ENCODE measurements at places on chromosomes 7 and 10.

- no peaks in the 10 kb centered on the region for H3K36me3 ChIP-seq
- H3K4me1 ChIP-seq, result no peaks in the 10 kb centered on the region
- H3K27me3 ChIP-seq, result no peaks in the 10 kb centered on the region
- DNase-seq, result no peak
These were observed 347.8 kb downstream of the IPMK start for GRCh38 chr10:57919864-57920263.

- H3K36me3 ChIP-seq, result no peaks in the 10 kb centered on the region
- no peaks in the 10 kb centered on the region for H3K4me1 ChIP-seq
- H3K27ac ChIP-seq, result no peak overlapping the region
- no peaks in the 10 kb centered on the region for H3K27me3 ChIP-seq
- DNase-seq, result no peak
- no peak overlapping the region for H3K4me3 ChIP-seq
These were observed 157.3 kb downstream of the PCLO start for GRCh38 chr7:83005410-83005809.

- H3K27ac ChIP-seq, result no peak overlapping the region
- no peak for DNase-seq
- peaks cover 4% of the 10 kb centered on the region for H3K4me1 ChIP-seq
- no peak overlapping the region for H3K4me3 ChIP-seq
- no peaks in the 10 kb centered on the region for H3K27me3 ChIP-seq
- H3K36me3 ChIP-seq, result no peaks in the 10 kb centered on the region
These were observed 15.7 kb downstream of the SEPTIN7 start for GRCh38 chr7:35816514-35816913.

- no peaks in the 10 kb centered on the region for H3K4me1 ChIP-seq
- peaks cover 6% of the 10 kb centered on the region for H3K27me3 ChIP-seq
- DNase-seq, result no peak
- H3K36me3 ChIP-seq, result no peaks in the 10 kb centered on the region
- no peak overlapping the region for H3K4me3 ChIP-seq
These were observed 66.4 kb downstream of the TRUB1 start for GRCh38 chr10:115004236-115004862.

DNA sequence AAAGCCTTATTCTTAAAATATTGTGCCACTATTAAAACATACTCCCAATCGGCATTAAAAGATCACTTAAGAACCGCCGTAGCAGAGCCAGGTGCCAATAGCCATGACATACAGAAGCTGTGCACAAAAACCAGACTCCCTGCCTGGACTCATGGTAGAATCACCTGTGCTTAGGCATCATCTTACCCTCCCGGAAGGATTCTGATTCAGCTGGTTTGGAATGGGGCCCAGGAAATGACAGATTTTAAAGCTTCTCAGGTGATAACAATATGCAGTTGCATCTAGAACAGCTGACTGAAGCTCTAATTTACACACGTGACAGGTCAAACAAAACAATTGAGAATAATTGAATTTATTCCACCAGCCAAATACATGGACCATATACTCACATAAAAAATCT lies 10.7 kb downstream of the A1CF start:
- H3K27ac ChIP-seq, result no peak overlapping the region
- no peaks in the 10 kb centered on the region for H3K36me3 ChIP-seq
- H3K4me1 ChIP-seq, result no peaks in the 10 kb centered on the region
- no peak overlapping the region for H3K4me3 ChIP-seq

- no peak for DNase-seq
- H3K27me3 ChIP-seq, result no peaks in the 10 kb centered on the region
- no peak overlapping the region for H3K4me3 ChIP-seq
- no peaks in the 10 kb centered on the region for H3K4me1 ChIP-seq
- H3K36me3 ChIP-seq, result no peaks in the 10 kb centered on the region
These were observed 1349.3 kb upstream of the CELF2 start for GRCh38 chr10:9668411-9668810.

- no peak for DNase-seq
- no peak overlapping the region for H3K27ac ChIP-seq
- no peak overlapping the region for H3K4me3 ChIP-seq
- no peaks in the 10 kb centered on the region for H3K27me3 ChIP-seq
- peaks cover 35% of the 10 kb centered on the region for H3K4me1 ChIP-seq
These were observed 1.6 kb downstream of the AVPI1 start for GRCh38 chr10:97685395-97685958.

GRCh38 chr10:105195831-105196230 lies 554.7 kb downstream of the SORCS3 start:
- no peaks in the 10 kb centered on the region for H3K4me1 ChIP-seq
- no peaks in the 10 kb centered on the region for H3K27me3 ChIP-seq
- H3K27ac ChIP-seq, result no peak overlapping the region
- no peak for DNase-seq

- no peak overlapping the region for H3K27ac ChIP-seq
- no peaks in the 10 kb centered on the region for H3K36me3 ChIP-seq
- no peak overlapping the region for H3K4me3 ChIP-seq
- H3K27me3 ChIP-seq, result no peaks in the 10 kb centered on the region
- peaks cover 36% of the 10 kb centered on the region for H3K4me1 ChIP-seq
These were observed 33.9 kb upstream of the EEPD1 start for GRCh38 chr7:36119005-36119706.

DNA sequence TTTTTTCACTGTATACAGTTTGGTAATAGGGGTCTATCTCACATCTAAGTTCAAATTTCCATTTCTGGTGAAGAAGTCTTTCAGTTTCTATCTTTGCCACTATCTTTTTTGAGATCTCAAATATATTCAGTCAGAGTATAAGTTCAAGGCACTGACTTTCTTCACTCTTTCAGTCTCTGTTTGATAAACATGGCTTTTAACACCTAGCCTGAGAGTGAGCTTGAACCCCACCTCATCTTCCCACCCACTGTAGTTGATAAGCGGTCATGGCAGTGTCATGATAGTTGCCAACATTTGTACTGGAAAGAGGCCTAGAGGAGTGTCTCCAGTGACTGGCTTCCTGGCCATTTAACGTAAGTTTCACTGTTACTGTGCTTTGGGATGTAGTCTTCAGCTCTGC lies 41.2 kb upstream of the AGR3 start:
- H3K36me3 ChIP-seq, result no peaks in the 10 kb centered on the region
- no peaks in the 10 kb centered on the region for H3K4me1 ChIP-seq
- H3K4me3 ChIP-seq, result no peak overlapping the region
- no peak for DNase-seq

DNA sequence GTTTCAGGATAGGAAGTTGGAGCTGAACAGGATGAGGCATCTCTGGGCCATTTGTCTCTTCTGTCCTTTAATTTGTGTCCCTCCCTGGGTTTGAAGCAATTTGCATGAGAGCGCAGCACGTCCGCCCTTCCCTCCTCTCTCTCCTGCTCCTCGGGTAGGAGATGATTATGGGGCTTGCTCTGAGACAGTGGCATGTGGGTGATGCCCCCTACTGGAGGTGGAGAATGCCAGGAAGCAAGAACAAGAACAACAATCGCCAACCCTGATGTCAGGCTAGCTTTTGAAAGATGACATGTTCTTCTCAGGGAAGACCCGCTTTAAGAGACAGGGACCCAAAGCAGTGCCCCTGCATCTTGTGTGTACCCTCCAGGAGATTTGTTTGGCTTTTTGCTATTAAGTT lies 63.9 kb upstream of the LOXL4 start:
- H3K27ac ChIP-seq, result no peak overlapping the region
- H3K36me3 ChIP-seq, result no peaks in the 10 kb centered on the region
- no peaks in the 10 kb centered on the region for H3K4me1 ChIP-seq
- no peaks in the 10 kb centered on the region for H3K27me3 ChIP-seq
- H3K4me3 ChIP-seq, result no peak overlapping the region

DNA sequence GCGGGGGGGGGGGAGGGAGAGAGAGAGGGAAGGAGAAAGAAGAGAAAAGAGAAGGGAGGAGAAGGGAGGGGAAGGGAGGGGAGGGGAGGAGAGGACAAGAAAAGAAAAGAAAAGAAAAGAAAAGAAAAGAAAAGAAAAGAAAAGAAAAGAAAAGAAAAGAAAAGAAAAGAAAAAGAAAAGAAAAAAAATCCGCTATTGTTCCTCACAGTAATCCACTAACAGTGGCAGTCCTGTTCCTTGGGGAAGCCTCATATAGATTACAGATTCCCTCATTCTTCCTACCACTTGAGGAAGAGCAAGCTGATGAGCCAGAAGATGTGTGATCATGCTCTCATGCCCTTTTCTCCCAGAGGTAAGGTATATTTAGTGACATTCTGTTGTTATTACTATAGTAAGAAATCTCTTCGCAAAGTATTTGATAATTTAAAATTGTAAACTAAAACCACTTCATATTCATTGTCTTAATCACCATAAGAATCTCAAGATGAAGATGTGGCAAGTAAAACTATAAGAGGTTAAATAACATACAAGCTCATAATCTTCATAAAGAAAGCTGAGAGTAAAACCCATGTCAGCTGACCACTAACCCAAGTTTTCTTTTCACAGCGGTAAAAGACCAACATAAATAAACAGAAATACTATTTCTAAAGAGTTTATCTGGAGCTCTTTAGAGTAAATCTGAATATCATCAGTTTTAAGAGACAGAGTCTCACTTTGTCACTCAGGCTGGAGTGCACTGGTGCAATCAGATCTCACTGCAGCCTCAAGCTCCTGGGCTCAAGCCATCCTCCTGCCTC lies 128.1 kb downstream of the JMJD1C start:
- H3K36me3 ChIP-seq, result peaks cover 3% of the 10 kb centered on the region
- no peak overlapping the region for H3K4me3 ChIP-seq
- H3K27ac ChIP-seq, result no peak overlapping the region
- H3K27me3 ChIP-seq, result no peaks in the 10 kb centered on the region
- H3K4me1 ChIP-seq, result no peaks in the 10 kb centered on the region
- no peak for DNase-seq

DNA sequence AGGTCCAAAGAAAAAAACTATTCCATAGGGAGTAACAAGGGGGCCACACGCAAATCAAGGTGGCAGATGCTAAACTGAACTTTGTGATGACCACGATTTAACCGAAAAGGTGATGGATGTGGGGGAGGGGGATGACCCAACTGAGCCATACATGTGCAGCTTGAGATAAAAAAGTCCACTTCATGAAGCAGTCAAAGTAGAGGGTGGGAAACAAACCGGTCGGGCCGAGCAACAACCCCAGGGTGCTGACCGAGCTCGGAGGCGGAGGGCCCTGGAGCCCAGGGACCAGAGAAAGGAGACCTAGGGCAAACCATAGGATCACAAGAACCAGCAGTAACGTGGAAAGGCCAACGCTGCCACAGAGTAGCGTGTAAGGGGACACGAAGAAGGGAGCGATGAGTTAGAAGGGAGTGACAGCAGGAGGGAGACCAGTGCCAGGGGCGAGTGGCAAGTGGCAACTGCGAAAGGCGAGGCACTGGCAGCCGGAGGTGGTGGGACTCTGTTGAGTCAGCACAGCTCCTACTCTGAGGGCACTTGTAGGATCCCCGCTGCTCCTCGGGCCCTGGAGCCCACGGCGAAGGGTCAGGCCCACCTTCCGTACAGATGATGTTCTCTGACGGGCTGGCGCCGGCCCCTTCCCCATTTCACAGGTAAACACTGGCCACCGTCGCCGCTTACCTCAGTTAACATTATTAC lies 540 bp downstream of the SNX13 start:
- peak; percentile 43 for DNase-seq
- peak overlapping the region; percentile 89 for H3K4me3 ChIP-seq
- H3K27ac ChIP-seq, result peak overlapping the region; percentile 97
- H3K36me3 ChIP-seq, result no peaks in the 10 kb centered on the region

GRCh38 chr10:83539528-83540308 lies 599.6 kb upstream of the GHITM start:
- no peaks in the 10 kb centered on the region for H3K27me3 ChIP-seq
- no peak for DNase-seq
- no peaks in the 10 kb centered on the region for H3K4me1 ChIP-seq
- H3K36me3 ChIP-seq, result no peaks in the 10 kb centered on the region

- H3K36me3 ChIP-seq, result no peaks in the 10 kb centered on the region
- no peaks in the 10 kb centered on the region for H3K4me1 ChIP-seq
- no peak overlapping the region for H3K27ac ChIP-seq
- no peak for DNase-seq
- H3K4me3 ChIP-seq, result no peak overlapping the region
- H3K27me3 ChIP-seq, result peaks cover 3% of the 10 kb centered on the region
These were observed 91.3 kb downstream of the SCRN1 start for GRCh38 chr7:29898301-29898700.

- H3K27me3 ChIP-seq, result peaks cover 3% of the 10 kb centered on the region
- H3K4me1 ChIP-seq, result no peaks in the 10 kb centered on the region
- no peaks in the 10 kb centered on the region for H3K36me3 ChIP-seq
- H3K4me3 ChIP-seq, result no peak overlapping the region
- H3K27ac ChIP-seq, result no peak overlapping the region
These were observed 113.9 kb upstream of the PLXNA4 start for GRCh38 chr7:132690174-132690573.

- no peaks in the 10 kb centered on the region for H3K27me3 ChIP-seq
- peak overlapping the region; percentile 80 for H3K27ac ChIP-seq
- H3K36me3 ChIP-seq, result no peaks in the 10 kb centered on the region
- DNase-seq, result no peak
- no peak overlapping the region for H3K4me3 ChIP-seq
These were observed 143.9 kb downstream of the PFKFB3 start for GRCh38 chr10:6346631-6347030.

GRCh38 chr10:61618388-61618961 lies 44.3 kb upstream of the CABCOCO1 start:
- no peaks in the 10 kb centered on the region for H3K27me3 ChIP-seq
- H3K27ac ChIP-seq, result no peak overlapping the region
- no peak overlapping the region for H3K4me3 ChIP-seq
- no peaks in the 10 kb centered on the region for H3K4me1 ChIP-seq
- DNase-seq, result no peak

GRCh38 chr7:111329367-111330234 lies 232.7 kb downstream of the IMMP2L start:
- H3K4me3 ChIP-seq, result no peak overlapping the region
- H3K4me1 ChIP-seq, result no peaks in the 10 kb centered on the region
- H3K27me3 ChIP-seq, result no peaks in the 10 kb centered on the region
- DNase-seq, result no peak

DNA sequence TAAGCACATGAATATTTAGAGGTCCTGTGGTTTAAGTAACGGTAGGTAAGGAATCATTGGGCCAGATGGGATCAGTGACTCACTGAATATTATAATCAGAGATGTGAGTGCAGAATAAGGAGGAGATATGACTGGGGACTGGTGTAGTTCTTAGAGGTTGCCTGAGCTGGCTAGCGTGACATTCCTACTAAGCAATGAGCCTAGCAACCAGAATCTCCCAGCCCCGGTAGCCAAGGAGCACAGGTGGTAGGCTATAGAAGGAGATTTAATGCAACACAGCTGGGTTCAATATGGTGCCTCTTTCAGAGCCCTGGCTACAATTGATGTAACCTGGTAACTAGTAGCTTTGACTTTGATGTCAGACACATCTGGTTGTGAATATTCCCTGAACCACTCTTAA lies 641.6 kb downstream of the AUTS2 start:
- no peaks in the 10 kb centered on the region for H3K27me3 ChIP-seq
- no peak overlapping the region for H3K27ac ChIP-seq
- no peak for DNase-seq
- H3K4me1 ChIP-seq, result no peaks in the 10 kb centered on the region

All from CD4-positive, alpha-beta T cell (primary cell).